AG04450 (cell line): ENCODE measurements at places on chromosomes 13 and 19.

DNA sequence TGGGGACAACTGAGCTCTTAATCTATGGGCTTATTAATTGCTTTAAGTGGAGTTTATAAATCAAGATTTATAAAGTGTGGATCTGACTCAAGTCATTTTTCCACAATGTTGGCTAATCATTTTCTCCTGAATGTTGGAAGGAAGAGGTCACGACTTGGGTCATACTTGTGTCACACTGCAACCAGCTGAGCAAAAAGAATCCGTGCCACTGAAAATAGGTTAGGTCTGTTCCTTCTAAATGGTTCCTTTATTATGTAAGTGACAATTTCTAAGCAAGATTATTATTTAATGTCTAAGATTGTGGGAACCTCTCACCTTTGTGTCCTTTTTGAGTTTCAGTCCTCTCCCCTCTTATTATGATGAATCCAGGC, 178.6 kb downstream of the SHISA2 start:
- DNase-seq = no peak

DNA sequence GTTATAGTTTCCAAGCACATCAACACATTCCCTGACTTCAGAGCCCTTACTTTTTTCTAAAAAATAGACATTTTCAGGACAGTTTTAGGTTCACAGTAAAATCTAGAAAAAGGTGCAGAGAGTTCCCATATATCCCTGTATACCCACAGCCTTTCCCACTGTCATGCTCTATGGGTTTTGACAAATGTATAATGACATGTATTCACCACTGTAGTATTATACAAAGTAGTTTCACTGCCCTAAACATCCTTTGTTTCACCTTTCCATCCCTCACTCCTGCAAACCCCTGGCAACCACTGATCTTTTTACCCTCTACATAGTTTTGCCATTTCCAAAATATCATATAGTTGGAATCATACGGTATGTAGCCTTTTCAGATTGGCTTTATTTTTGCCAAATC, 15.6 kb downstream of the NAA16 start:
- no peak for DNase-seq

- no peak for DNase-seq
These were observed 2.7 kb downstream of the B3GNT3 start for GRCh38 chr19:17797424-17798201.

DNA sequence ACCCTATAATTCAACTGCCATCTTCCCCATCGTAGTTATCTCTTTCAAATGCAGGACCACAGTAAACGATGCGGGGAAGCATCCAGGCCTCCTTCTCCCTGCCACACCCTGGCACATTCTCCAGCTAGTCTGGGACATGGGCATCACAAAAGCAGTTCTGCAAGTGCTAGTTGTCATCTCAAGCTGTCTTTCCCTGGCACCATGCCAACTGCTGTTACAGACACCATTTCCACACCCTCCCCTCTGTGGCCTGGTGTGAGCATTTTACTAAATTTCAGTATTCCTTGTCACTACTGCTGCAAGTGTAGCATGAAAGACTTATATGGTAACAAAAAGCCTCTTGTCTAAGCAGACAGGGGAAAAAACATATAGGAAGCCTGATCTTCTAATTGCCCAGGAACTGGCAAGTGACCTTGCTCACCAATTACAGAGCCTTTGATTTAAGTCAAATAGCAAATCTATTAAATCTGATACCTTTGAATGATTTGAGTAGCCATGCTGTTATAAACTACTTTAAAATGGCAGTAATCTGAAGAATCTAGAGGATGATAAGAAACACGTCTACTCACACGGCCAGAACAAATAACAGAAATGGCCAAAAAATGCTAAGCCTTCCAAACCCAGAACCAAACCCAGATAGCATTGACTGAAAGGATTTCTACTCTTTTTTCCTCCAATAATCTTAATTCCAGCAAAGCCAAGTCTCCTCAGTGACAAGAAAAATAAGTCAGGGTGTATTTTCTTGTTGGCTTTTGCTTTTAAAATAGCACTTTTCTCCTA, 179.0 kb downstream of the NUFIP1 start:
- no peak for DNase-seq

DNA sequence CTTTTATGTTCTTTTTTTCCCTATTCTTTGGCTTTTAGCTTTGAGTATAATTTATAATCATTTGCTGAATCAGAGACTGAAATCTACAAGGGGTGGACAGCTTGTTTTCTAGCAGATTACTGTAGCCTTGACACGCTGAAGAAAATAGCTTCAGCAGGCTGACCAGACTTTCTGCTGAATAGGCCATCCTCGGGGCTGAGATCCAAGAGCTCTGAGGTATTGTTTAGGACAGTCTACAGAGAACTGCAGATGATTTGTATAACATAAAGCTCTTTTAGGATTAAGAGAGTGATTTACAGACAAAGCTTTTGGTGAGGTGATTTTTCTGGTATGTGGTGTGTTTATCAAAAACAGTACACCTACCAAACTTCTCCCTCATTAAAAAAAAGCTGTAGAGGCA, 16.8 kb downstream of the POLR1D start:
- DNase-seq = peak; percentile 26

- peak; percentile 94 for DNase-seq
These were observed 13.6 kb upstream of the STRN4 start for GRCh38 chr19:46759817-46760333.

DNA sequence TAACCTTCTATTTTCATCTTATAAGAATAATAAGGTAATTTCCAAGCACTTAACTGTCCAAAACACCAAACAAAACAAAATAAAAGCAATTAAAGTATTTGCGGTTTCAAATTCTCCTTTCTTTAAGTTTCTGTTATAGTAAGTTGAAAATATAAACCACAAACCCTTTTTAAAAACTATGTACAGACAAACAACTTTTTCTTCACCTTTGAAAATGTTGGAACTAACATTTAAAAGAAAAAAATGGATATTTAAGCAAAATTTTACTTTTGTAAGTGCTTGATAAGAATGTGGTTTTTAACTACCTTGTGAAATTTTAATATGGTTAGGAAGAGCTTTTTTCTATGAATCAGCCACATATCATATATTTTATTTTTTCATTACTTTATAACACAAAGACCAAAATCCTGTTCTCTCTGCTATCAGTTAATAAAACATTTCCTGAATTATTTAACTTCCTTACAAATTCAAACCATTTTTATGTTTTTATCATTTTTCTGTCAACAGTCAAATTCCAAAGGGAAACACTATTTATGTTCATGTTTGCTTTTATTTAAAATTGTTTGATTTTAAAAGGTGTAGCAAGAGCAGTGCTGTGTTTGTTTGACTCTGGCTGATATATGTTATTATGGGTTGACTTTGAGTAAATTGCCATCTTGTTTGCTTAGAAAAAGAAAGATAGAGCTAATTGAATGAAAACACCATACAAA, 554.1 kb upstream of the KLHL1 start:
- no peak for DNase-seq

DNA sequence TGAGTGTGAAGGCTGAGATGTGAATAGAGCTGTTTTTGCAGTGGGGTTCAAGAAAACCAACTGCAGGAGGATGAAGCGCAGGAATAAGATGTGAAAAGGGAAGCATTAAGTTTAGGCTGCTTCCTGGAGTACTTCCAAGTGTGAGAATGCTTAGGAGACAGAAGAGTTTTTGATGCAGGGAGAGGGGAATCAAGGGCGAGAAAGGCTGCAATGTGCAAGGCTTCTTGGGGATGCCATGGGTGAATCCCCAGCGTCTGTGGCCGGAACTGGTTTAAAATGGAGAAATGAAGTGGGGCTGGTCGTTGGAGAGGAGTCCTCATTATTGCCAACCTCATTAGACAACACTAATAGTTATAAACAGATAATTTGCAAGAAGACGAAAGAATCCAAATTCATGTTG, 764.9 kb downstream of the LIG4 start:
- no peak for DNase-seq

DNA sequence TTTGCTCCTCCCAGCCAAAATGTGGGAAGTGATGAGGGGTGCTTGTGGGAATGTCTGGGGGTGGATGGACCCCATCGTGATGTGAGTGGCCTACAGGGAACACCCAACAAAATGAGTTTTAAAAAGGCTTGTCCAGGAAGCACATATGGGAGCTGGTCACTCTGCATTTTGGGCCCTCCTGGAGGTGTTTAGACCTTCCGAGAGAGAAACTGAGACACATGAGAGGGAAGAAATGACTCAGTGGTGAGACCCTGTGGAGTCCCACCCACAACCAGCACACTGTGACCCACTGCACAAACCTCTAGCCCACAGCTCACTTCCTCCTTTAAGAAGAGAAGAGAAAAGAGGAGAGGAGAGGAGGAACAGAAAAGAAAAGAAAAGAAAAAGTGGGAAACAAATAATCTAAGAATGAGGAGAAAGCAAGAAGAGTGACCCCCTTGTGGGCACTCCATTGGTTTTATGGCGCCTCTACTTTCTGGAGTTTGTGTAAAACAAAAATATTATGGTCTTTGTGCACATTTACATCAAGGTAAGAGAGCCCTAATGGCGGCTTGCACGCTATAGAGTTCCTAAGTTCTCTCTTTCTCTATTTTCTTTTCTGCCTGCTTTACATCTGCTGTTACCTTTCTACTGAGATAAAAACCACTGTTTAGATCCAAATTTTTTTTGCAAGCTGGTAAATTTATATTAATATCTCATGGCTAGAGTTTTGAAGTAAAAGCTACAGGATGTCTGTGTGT, 13.3 kb upstream of the LILRB1 start:
- DNase-seq = no peak

- no peak for DNase-seq
These were observed 10.2 kb downstream of the ZNF653 start for GRCh38 chr19:11495481-11495880.

DNA sequence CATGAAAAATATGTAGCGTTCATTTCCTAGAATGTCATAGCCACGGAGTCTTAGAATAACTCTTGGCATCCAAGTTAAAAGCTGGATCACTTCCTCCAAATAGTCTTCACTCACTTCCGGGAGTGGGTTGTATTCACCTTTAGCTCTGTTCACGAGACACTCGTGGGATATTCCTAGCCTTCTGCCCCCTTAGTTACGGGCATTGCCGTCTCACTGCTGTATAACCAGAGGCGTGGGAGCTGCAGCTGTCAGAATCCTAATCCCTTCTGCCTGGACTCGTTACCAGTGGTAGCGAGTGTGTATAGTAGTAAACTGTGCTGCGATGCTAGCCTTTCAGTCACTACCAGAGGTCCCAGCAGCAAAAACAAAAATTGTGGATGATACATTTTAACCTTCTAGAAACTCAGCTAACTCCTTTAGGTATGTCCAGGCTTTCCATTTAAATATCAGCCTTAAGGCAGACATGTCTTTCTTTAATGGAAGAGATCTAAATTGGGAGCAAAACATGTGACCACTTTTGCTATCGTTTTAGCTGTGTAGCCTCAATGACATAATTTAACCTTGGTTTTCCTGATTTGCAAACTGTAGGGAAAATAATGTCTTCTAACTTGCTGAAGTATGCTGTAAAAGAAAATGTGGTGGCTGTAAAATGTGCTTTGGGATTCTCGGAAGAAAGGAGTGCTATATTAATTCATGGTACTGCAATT, 34.1 kb downstream of the ERCC5 start:
- no peak for DNase-seq

GRCh38 chr13:55439450-55439849, 1701.3 kb upstream of the PRR20A start:
- no peak for DNase-seq

- no peak for DNase-seq
These were observed 106.2 kb downstream of the DNAJC15 start for GRCh38 chr13:43129511-43130110.

DNA sequence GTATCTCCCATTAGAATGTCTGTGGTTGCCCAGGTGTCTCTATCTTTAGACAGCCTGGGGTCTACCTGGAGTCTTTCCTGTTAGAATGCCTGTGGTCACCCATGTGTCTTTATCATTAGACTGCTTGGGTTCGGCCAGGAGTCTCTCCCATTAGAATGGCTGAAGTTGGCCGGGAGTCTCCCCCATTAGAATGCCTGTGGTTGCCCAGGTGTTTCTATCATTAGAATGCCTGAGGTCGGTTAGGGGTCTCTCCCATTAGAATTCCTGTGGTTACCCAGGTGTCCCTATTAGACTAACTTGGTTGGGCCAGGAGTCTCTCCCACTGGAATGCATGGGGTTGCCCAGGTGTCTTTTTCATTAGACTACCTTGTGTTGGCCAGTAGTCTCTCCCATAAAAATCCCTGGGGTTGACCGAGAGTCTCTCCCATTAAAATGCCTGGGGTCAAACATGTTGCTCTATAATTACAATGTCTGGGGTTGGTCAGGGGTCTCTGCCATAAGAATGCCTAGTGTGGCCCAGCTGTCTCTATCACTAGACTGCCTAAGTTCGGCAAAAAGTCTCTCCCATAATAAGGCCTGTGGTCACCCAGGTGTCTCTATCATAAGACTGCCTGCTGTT, 1448.7 kb downstream of the UQCRFS1 start:
- DNase-seq = no peak

- no peak for DNase-seq
These were observed 32.9 kb downstream of the RXFP2 start for GRCh38 chr13:31772231-31772630.

DNA sequence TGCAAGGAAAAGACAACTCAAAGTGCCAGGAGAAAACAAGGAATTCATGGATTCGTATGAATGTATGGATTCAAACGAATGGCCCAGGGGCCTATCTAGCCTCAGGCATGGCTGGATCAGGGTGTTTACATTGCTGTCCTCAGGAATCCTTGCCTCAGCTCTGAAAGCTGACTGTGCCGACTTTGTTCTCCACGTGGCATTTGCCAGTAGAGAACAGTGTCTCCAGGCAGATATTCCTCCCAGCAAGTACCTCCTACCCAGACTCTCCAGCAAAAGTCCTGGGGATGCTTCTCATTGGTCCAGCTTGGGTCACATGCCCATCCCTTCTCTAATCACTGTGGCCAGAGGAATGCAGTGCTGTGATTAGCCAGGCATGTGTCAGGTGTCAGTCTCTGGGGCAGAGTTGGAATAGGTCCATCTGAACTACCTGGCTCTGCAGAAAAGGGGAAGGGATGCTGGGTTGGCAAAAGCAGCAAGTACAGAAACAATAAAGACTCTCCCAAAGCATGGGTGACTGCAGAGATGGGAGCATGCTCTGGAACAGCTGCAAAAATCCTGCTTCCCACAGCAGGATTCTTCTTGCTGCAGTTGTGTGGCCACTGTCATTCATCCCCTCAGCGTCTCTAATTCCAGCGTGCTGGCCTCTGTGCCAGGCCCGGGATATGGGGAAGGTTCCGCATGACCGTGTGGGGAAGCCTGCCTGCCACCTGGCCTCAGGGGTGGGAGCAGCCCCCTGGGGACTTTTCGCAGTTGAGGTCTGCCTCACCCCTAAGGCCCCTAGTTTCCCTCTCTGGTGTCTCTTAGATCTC, 30.0 kb downstream of the CCNE1 start:
- no peak for DNase-seq

DNA sequence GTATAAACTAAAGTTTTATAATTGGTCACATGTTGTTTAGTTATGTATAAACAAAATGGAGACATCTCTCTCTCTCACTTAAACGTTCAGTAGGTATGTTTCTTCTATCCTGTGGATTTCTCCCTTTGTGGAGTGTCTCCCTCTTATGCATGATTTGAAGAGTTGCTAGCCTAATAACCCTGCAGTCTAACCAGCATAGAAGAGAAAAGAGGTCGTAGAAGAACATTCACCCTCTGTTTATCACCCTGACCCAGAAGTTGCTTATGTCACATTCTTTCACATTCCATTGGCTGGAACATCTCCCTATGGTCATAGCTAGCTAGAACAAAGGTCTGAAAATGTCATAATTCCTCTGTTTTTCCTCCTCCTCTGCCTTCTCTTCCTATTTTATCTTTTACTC, 176.8 kb upstream of the PCDH20 start:
- no peak for DNase-seq
